ENCODE measurements at places on chromosomes 2 and 18. TPM values are rescaled to one million over a fixed set of nuclear protein-coding genes. Genes with fewer than 3 reads are reported as not detected.
A peak's percentile ranks its signal among the peaks of the same experiment; 100 is the strongest.

DNA sequence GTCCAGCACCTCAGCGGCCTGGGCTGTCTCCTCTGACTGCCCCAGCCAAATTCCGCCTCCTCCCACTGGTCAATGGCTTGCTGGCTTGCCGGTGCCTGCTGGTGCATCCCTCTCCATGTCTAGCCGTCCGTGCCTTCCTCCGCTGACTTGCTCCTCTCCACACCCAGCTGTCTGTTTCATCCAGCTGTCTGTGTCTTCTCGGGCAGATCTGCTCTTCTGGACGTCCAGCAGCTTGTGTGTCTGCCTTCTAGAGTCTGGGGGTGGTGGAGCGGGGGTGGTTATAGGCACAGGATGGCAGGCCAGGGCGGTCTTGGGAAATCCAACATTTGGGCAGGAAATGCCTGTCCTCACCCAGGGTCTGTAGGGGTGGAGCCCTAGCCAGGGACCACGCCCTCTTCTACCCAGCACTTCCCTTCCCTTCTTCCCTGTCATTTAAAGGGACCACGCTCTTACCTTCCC is 369.2 kb downstream of the GALNT13 start:
- no peak for DNase-seq
- no peak overlapping the region for H3K27ac ChIP-seq
- H3K27me3 ChIP-seq, result no peaks in the 10 kb centered on the region
- no peaks in the 10 kb centered on the region for H3K36me3 ChIP-seq
- H3K4me1 ChIP-seq, result no peaks in the 10 kb centered on the region
- no peak overlapping the region for H3K4me3 ChIP-seq

- H3K36me3 ChIP-seq, result no peaks in the 10 kb centered on the region
- H3K4me3 ChIP-seq, result no peak overlapping the region
- peaks cover 27% of the 10 kb centered on the region for H3K4me1 ChIP-seq
Measured at GRCh38 chr2:85735691-85736090, 18.1 kb upstream of the ATOH8 start.

GRCh38 chr2:171629113-171629512 is 58.2 kb upstream of the DYNC1I2 start:
- H3K27ac ChIP-seq, result no peak overlapping the region
- no peak overlapping the region for H3K4me3 ChIP-seq
- DNase-seq, result no peak
- H3K36me3 ChIP-seq, result no peaks in the 10 kb centered on the region
- peaks cover 11% of the 10 kb centered on the region for H3K4me1 ChIP-seq
- no peaks in the 10 kb centered on the region for H3K27me3 ChIP-seq

- H3K36me3 ChIP-seq, result no peaks in the 10 kb centered on the region
- no peak overlapping the region for H3K4me3 ChIP-seq
- no peaks in the 10 kb centered on the region for H3K27me3 ChIP-seq
Measured at GRCh38 chr2:9939587-9940485, 11.7 kb upstream of the GRHL1 start.

DNA sequence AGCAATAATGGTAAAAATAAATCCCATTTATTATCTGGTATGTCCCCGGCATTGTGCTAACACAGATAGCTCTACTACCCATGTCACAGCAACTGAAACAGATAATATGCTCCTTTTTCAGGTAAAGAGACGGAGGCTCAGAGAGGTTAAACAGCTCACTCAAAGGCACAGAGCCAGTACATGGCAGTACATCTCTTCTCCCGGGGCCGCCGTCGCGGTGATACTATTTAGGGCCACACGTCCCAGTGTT is 693 bp upstream of the PDK1 start:
- H3K27me3 ChIP-seq, result no peaks in the 10 kb centered on the region
- peak overlapping the region; percentile 67 for H3K4me3 ChIP-seq
- H3K4me1 ChIP-seq, result peaks cover 10% of the 10 kb centered on the region
- H3K27ac ChIP-seq, result peak overlapping the region; percentile 90

DNA sequence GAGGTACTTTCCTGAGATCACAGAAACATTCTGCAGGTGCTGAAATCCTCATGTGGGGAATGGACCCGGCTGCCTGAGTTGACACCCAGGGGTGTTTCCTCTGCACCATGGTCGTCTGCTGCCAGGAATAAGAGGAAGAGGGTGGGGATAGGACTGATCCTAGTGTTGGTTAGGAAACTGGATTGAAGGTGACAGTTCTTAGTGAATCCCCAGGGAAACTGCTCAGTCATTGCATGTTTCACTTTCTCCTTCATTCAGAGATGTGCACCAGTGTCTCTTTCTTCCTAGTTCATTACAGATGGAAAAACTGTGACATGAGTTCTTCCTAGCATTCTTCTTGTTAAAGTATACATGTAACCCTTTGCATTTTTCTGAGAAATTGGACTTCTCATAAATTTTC is 294.3 kb downstream of the PTGR3 start:
- H3K4me3 ChIP-seq, result no peak overlapping the region
- DNase-seq, result no peak
- H3K36me3 ChIP-seq, result no peaks in the 10 kb centered on the region
- no peaks in the 10 kb centered on the region for H3K27me3 ChIP-seq
- H3K4me1 ChIP-seq, result no peaks in the 10 kb centered on the region

DNA sequence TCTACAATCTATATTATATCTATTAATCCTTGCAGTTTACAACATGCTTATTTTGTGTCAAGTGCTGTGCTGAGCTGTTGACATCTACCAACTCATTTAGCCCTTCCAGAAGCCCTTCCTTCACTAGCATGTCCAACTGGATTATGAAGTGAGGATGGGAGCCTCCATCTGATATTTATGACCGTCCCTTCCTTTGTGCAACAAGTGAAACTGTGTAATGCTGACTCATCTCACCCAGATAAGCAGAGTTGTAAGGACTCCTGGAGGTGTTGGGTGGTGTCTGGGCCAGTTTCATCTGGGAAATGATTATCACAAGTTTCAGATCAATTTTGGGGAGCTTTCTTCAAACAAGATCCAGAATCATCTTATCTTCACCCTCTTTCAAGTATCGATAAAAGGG is 156.6 kb upstream of the ETAA1 start:
- no peaks in the 10 kb centered on the region for H3K27me3 ChIP-seq
- no peaks in the 10 kb centered on the region for H3K36me3 ChIP-seq
- H3K4me3 ChIP-seq, result no peak overlapping the region
- no peaks in the 10 kb centered on the region for H3K4me1 ChIP-seq

DNA sequence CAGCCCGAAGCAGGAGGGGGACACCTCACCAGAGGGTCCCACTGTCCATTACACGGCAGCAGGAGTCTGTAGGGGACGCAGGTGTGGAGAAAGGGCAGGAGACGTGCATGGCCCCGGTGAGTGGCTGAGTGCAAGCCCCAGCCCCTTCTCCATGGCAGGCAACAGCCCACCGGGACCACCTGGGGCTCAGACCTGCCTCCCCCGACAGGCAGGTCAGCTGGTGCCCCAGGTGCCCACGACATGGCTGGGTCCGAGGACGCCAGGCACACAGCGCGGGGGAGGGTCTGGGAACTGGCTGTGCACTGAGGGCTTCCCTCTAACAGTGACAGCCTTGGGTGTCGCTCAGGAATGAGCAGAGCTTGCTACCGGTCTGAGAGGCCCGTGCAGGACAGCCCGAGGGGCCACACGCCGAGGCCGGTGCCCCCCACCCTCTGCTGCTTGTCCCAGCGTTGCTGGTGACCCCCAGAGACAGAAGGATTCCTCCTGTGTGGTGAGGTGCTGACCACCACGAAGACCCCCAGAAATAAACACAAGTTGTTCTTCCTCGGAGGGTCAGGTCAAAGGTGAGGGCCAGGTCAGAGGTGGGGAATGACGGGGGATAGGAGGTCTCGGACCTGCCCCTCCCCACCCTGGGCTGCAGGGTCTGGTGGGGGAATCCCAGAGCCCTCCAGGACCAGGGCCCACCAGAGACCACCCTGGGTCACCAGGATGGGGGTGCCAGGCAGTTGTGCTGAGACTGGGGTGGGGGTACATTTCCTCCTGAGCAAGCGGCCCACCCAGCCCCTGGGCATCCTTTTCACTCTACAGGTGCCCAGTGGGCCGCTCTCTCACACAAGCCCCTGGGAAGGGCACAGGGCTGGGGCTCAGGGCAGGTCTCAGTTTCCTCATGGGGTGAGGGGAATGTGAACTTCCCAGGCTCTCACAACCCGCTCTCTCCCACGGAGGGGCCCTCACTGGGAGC is 50.6 kb downstream of the SLC66A2 start:
- H3K4me3 ChIP-seq, result no peak overlapping the region
- no peak overlapping the region for H3K27ac ChIP-seq
- H3K27me3 ChIP-seq, result no peaks in the 10 kb centered on the region
- H3K36me3 ChIP-seq, result peaks cover 13% of the 10 kb centered on the region
- H3K4me1 ChIP-seq, result no peaks in the 10 kb centered on the region

- no peaks in the 10 kb centered on the region for H3K36me3 ChIP-seq
- H3K27me3 ChIP-seq, result no peaks in the 10 kb centered on the region
- no peak overlapping the region for H3K27ac ChIP-seq
- H3K4me1 ChIP-seq, result no peaks in the 10 kb centered on the region
Measured at GRCh38 chr2:101356521-101356920, 30.8 kb downstream of the CREG2 start.

- no peaks in the 10 kb centered on the region for H3K36me3 ChIP-seq
- DNase-seq, result no peak
- no peaks in the 10 kb centered on the region for H3K27me3 ChIP-seq
- no peak overlapping the region for H3K4me3 ChIP-seq
- H3K27ac ChIP-seq, result no peak overlapping the region
Measured at GRCh38 chr2:179332903-179333302, 68.3 kb upstream of the SESTD1 start.

GRCh38 chr2:43482961-43483360 is 112.9 kb downstream of the THADA start:
- DNase-seq, result no peak
- no peaks in the 10 kb centered on the region for H3K36me3 ChIP-seq
- peak overlapping the region; percentile 4 for H3K4me3 ChIP-seq
- peak overlapping the region; percentile 66 for H3K27ac ChIP-seq

DNA sequence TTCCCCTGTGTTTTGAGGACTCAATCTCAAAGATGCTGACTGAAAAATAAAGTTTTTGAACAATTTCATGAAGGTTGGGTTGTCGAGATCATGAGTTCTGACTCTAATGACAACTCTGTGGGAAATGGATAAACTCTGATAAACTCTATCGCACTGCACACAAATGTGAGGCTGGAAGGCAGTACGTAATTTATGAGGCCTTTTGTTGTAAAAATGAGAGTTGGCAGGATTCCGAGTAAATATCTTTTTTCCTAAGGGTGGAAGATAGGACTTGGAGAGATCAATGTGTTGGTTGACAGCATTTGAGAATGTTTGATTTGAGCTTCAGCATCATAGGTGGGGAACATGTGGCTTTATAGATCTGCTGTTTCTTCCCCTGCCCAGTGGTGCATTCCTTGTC is 90.4 kb downstream of the SPTBN1 start:
- no peak overlapping the region for H3K27ac ChIP-seq
- no peak for DNase-seq
- H3K27me3 ChIP-seq, result no peaks in the 10 kb centered on the region
- H3K4me1 ChIP-seq, result peaks cover 82% of the 10 kb centered on the region
- no peaks in the 10 kb centered on the region for H3K36me3 ChIP-seq
- H3K4me3 ChIP-seq, result no peak overlapping the region

GRCh38 chr2:101023327-101024107 is 21.4 kb downstream of the RPL31 start:
- no peaks in the 10 kb centered on the region for H3K27me3 ChIP-seq
- DNase-seq, result no peak
- H3K4me1 ChIP-seq, result no peaks in the 10 kb centered on the region
- H3K36me3 ChIP-seq, result peaks cover 70% of the 10 kb centered on the region
- no peak overlapping the region for H3K27ac ChIP-seq

DNA sequence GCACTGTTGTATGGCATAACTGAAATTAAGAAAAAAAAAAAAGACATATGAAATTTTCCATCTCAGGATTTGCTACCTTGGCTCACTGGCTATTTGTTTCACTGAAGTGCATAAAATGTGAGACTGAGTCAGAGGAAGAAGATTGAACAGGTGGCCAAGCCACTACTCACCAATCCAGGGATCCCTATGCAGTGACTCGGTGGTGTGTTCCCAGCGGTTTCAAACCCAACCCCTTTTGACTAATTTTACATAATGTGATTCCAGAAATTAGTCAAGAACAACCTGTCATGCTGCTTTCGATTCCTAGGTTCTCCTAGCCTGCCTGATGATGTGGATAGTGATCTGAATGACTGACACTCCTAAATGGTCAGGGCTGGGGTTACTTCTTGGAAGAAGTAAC is 77.3 kb downstream of the KLHL14 start:
- DNase-seq, result peak; percentile 21
- no peak overlapping the region for H3K27ac ChIP-seq
- no peak overlapping the region for H3K4me3 ChIP-seq
- H3K36me3 ChIP-seq, result no peaks in the 10 kb centered on the region
- H3K27me3 ChIP-seq, result peaks cover 4% of the 10 kb centered on the region
- H3K4me1 ChIP-seq, result no peaks in the 10 kb centered on the region

RRM2 gene
- total RNA-seq, result 1.7 TPM

TMEM178A gene
- 1.2 TPM for total RNA-seq

METTL5 gene
- 82.9 TPM for total RNA-seq

RAX gene
- not detected for total RNA-seq

KHK gene
- 6.3 TPM for total RNA-seq

UCN gene
- 1.8 TPM for total RNA-seq

DPP10 gene
- 6.6 TPM for total RNA-seq

SH3BP4 gene
- 38.6 TPM for total RNA-seq

CAD gene
- 16.2 TPM for total RNA-seq
